ENCODE measurements at places on chromosomes 16 and 17.
A peak's percentile ranks its signal among the peaks of the same experiment; 100 is the strongest.

GRCh38 chr17:49567871-49568694 is 7.6 kb upstream of the NXPH3 start:
- DNase-seq = peak; percentile 83

DNA sequence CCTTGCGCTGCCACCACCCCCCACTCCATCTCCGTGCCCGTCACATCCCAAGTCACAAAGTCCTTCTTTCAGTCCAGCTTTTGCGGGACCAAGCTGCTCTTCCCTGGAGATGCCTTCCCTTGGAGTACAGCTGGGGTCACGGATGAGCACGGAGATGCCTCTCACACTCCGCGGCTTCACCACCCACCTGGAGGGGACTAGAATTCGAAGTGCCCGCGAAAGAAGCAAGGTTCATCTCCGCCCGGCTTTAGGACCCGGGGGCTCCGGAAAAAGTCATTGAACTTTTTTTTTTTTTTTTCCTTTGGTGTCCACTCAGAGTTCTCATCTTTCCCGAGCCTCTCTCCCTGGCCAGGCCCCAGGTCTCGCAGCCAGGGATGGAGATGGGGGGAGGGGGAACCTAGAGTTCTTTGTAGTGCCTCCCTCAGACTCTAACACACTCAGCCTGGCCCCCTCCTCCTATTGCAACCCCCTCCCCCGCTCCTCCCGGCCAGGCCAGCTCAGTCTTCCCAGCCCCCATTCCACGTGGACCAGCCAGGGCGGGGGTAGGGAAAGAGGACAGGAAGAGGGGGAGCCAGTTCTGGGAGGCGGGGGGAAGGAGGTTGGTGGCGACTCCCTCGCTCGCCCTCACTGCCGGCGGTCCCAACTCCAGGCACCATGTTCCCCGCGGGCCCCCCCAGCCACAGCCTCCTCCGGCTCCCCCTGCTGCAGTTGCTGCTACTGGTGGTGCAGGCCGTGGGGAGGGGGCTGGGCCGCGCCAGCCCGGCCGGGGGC is at the start of gene FKBP10:
TSS of gene FKBP10 (plus strand) at position 624 of the 771 bp plus-strand sequence. CDS start at position 655, 31 bp downstream.
- DNase-seq = peak; percentile 44

- DNase-seq = no peak
Measured at GRCh38 chr16:6157806-6158205, 1060.2 kb upstream of the EEF2KMT start.

DNA sequence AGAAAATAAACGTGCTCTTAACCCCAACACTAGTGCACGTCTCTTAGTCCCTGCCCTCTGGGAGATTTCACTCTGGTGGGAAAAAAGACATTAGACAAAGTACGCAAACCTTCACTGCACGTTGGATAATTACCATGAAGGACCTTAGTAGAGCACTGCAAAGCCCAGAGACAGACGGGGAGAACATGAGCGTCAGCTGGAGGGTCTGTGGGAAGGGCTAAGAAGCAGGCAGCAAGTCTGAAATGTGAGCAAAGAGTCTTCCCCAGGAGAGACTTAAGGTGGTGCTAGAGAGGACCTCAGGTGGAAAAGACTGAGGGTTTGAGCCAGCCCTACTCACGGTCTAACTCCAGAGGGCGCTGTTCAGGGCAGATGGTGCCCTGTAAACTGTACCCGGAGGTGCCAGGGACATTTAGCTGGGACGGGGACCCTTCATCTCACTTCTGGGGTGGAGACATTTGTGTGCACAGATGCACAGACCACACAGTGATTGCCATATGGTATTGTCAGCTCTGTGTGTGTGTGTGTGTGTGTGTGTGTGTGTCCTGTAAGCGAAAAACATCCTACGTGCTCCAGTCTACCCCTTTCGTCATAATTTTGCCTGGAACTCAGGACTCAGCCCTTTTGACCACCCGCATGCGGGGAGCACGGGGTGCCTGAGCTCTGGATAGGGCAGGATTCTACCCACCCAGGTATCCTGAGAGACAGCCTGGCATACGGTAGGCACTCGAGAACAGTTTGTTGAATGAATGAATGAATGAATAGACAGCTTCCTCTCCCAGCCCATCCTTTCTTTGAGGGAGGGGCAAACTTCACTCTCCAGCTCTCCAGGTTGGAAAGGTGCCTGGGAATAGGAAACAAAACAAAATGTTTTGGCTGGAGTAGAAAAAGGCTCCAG is 10.1 kb upstream of the STAC2 start:
- peak; percentile 73 for DNase-seq

DNA sequence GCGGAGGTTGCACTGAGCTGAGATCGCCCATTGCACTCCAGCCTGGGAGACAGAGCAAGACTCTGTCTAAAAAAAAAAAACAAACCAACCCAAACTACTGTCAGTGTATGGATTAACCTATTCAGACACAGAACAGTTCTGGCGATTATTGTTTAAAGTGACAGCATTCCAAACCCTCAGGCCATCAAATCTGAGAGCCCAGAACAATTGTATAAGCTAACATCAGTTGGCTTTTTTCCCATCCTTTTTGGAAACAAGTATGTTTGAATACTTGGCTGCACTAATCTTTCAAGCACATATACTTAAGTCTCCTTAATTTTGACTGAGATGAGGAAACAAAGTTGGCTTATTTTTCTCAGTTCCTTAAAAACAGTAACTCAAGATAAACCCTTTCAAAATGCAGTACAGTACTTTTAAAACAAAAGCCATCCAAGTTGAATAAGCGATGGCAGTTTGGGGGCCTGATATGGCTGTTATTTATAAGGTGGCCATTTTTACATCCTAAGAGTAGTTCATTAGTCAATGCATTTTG is 1.4 kb downstream of the ZSWIM7 start:
- DNase-seq = no peak

DNA sequence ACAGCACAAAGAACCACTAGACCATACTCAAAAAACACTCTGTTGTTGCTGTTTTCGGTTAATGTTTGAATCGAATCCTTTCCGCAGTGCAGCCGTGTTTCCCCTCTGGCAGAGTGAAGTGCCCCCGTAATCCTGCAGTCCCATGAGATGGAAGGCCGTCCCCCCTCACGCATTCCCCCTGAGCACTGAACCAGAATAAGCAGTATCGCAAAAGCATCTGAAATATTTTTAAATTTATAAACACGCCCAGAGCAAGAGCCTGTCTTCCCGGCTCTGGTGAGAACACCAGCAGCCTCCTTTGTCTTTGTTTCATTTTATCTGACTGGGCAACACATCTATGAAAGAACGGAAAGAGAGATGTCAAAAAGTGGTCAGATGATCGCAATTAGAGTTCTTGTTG is 121.0 kb upstream of the ADAMTS18 start:
- no peak for DNase-seq

Measured in CD4-positive, alpha-beta T cell treated with Interleukin-21 for 1 hour (primary cell).